Activated naive CD4-positive, alpha-beta T cell treated with anti-CD3 and anti-CD28 coated beads, Interleukin-2, amount 50 U/mL, for 16 hours (primary cell): ENCODE measurements at places on chromosomes 1 and 21.

DNA sequence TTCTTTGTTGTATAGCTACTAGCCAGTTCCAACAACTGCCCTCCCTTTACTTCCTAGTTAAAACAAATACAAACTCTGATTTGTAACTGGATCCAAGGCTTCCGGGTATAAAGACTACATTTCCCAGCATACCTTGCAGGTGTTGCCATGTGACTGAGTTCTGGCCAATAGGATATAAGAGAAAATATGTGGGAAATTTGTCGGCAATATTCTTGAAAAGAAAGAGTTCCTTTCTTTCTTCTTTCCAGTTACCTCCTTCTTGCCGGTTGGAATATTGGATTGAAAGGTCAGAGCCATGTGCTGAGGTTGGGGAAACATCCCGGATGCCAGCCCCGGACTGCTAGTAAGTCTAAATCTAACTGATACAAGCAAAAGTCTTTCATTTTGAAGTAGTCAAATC is 23.0 kb upstream of the ZBTB40 start:
- no peak for DNase-seq

DNA sequence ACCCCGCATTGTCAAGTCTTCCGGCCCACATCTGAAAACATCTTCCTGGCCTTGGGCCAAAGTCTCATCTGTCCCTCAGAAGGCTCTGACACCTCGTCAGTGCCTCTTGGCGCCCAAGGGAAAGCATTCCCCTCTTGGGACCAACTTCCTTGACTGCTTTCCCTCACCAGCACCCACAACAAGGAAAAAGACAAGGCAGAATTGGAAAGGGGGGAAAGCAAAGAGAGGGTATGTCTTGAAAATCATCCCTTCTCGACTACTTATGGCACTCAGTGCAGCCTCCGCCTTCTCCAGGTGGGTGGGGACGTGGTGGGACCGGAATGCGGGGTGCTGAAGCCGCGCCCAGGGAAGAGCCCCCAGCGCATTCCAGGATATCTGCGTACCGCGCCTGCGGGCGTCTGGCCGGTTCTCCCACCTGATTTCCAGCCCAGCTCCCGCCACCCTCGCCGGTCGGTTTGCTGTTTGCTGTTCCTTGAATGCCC is 554 bp upstream of the SLC39A1 start:
- no peak for DNase-seq

- DNase-seq = no peak
These were observed 21.6 kb upstream of the CLDN14 start for GRCh38 chr21:36501589-36501892.

- no peak for DNase-seq
These were observed 107.9 kb downstream of the LMO4 start for GRCh38 chr1:87436534-87436933.

DNA sequence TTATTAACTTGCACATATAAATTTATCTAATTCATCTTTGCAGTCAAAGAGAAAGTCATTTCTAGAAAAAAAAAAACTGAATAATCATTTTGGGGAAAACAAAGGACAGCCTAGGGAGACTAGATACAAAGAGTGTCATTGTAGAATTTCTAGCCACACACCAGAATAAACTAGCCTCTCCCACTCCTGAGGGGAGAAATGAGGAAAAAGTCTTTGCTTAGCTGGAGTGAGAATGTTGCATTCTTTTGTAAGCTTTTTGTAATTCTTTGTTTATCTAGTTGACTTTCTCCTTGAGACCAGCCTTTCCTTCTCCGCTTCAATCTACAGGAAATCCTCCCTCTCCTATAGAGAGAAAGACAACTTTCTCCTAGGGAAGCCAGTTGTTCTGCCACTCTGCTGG is 15.9 kb upstream of the CGN start:
- DNase-seq = no peak

DNA sequence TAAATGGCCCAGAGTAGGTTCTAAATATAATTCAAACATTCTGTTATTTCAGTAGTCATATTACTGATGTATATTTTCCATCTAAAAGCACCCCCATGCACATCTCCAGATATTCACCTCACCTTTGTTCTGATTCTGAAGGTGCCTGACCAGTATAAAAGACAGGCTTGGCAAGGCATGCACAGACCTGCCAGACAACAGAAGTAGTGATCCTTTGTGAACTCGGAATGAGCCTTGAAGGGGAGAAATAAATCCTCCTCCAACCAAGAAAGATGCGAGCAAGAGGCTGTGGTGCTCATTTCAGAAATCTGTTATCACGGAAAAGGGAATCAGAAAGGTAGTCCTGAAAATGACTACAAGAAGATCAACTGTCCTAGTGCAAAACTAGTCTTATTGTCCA is 287.3 kb downstream of the VAV3 start:
- no peak for DNase-seq
